Muscle of back (tissue), 13 donors: ENCODE measurements at places on chromosomes 3 and 15. TPM values are rescaled to one million over a fixed set of nuclear protein-coding genes. Genes with fewer than 3 reads are reported as not detected.

GRCh38 chr3:137764001-137764433 is at the start of gene SOX14:
Gene SOX14 (plus strand): TSS chr3:137764315. CDS start chr3:137764785, 470 bp downstream.
- DNase-seq: no peak

Gene ZNF148
- 19.7 TPM for polyA plus RNA-seq

DNA sequence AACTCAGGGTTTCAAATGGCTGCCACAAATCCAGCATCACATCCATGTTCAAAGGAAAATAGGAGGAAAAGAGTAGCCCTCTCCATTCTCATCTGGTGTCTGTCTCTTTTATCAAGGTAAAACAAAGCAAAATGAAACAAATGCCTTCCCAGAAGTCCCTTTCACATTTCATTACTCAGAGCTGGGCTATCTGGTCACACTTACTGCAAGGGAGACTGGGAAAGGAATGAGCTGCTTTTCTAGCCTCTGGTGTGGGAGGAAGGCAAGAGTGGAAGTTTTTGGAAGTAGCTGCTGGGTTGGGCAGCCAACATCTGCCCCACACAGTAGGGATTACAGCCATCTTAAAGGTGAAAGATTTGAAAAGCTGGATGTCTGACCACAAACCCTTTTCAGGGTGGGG is 51.8 kb downstream of the KLF15 start:
- DNase-seq: no peak

- peak; percentile 58 for DNase-seq
Observed at GRCh38 chr15:38176155-38176554, 76.5 kb upstream of the SPRED1 start.

GRCh38 chr3:197793247-197793646 is 2.2 kb downstream of the LRCH3 start:
- no peak for DNase-seq

- no peak for DNase-seq
Observed at GRCh38 chr3:114519415-114519814, 225.6 kb downstream of the TIGIT start.

Gene HDAC11
- polyA plus RNA-seq: 14.1 TPM

Gene CPA3
- polyA plus RNA-seq: 2.5 TPM

DNA sequence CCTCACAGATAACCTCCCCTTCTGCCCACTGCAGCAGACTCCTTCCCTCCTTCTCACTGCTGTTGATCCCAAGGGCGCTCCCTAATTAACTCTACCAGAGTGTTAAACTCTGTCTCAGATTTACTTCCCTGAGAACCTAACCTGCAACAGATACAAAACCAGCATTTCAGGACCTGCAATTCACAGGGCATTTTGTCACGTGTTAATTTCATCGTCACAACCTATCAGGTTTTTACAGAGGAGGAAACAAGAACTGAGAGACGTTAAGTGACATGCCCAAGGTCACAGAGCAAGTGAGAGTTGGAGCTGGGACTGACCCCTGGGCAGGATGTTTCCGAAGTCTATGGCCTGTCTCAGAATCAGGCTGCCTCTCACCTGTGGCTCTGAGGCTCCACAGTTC is 223.9 kb downstream of the UACA start:
- no peak for DNase-seq

Gene ARPP19
- 78.2 TPM for polyA plus RNA-seq

Gene ATP8B4
- polyA plus RNA-seq: 4.0 TPM

Gene INKA1
- polyA plus RNA-seq: 7.6 TPM

GRCh38 chr15:60798821-60799220 is 319.9 kb upstream of the ICE2 start:
- DNase-seq: peak; percentile 23

DNA sequence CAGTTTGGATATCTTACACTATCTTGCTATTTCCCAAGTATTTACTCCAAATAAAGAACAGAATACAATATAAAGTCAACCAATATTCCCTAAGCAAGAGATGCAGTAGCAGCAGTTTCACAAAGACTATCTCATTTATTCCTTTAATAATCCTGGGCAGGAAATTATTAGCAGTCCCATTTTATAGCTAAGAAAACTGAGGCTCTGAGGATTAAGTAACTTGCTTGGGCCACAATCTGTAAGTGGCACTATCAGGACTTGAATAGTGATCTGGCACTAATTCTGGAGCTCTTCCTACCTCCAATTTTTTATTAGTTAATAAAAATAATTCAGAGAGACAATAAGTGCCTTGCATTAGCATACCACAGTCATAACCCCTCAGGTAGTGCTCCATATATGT is 611.7 kb downstream of the MCTP2 start:
- DNase-seq: no peak

DNA sequence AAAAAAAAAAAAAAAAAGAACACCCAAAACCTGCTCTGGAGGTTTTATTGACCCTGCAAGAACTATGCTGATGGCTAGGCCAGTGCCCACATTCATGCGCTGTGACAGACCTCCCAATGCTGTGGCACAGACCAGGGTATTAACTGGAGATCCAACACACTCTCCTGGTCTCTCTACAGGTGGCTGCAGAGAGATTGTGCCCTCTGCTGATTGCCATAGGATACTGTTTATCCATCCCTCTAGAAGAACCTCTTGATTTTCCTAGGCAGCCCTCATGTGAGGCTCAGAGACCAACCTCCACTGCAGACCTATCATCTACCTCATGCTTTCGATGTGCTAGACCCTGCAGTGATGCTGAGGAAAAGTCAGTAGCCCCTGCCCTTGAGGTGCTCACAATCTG is 125.5 kb upstream of the TRIM42 start:
- DNase-seq: no peak

DNA sequence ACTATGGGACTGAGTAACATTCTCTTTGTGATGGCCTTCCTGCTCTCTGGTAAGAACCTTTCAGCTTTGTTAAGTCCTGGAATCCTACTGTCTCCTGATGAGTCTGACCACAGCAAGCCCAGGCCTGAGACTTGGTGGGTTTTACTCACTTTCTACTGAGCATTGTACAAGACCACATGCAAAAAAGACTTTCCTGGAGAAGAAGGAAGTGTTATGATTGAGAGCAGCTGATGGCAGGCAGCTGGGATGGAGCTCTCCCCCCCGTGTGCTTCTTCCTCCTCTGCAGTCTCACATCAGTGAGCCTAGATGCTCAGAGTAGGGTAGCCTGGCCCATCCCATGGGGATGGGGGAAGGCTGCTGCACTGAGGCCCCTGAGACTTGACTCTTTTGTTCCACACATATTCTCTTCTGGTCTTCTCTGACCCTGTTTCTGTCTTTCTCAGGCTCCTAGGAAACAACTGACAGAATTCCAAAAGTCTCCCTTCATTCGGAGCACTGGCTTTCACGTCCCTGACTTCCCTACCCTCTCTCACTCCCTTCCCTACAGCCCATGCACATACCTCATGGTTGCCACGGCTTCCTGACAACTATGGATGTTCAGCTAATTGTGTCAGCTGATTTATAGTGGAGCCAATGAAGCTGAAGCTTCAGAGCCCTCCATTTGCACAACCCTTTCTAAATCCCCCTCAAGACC is 36.6 kb downstream of the CD86 start:
- no peak for DNase-seq

DNA sequence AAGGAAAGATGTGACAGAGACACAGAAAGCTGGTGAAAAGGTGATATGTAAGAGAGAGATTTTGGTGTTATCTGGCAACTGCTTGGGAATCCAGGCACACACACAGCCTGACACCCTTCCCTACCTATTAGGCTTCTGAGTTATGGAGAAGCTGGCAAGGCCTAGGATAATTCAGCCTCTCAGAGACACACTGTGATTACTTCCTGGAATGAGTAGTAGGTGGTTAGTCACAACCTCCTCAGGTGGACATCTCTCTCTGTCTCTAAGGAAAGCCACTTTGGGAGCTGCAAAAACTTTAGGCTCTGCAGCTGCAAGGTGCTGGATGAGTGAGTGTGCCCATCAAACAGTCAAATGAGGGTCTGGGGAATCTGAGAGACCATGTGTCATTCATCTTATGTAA is 201.9 kb downstream of the PDCD6IP start:
- DNase-seq: no peak

DNA sequence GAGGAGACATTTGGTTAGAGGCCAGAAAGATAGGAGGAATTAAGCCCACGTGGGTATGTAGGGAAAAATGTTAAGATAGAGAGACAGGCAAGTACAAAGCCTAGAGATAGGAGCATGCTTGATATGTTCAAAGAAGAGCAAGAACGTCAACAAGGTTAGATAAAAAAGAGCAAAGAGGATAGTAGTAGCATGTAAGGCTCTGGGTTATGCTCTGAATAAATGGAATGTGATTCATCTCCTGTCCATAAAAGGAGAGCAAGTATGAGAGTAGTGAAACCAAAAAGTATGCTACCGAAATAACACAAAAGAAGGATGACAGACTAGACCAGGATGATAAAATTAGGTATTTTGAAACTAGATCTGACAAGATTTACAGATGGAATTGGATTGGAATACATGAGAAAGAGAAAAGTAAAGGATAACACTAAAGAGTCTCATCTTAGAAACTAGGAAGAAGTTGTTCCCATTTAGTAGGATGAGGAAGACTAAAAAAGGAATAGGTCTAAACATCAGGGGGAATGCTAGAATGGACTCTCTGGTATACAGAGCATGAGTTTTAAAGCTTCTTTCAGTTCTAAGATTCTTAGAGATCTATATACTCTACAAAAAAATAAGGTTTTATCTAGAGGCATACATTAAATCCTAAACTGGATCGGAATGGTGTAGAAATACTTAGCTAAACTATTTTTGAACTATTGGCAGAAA is 59.1 kb downstream of the TRPM7 start:
- no peak for DNase-seq

GRCh38 chr3:135368316-135368715 is 573.3 kb downstream of the EPHB1 start:
- no peak for DNase-seq

Gene CCDC54
- 1.7 TPM for polyA plus RNA-seq

DNA sequence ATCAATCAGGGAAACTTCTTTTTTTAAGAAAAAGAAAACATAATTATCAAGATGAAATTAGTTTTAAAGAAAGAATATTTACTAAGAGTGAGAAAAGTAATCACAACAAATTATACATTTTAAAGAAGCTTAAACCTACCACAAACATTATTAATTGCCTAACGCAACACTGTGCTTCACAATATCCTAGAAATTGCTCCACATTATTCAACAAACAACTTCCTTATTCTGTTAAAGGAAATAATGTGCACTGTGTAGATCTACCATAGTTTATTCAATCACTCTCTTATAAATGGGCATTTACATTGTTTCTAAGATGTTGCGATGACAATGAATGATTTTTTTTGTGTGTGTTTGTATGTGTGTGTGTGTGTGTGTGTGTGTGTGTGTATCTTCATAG is 525.9 kb upstream of the KCNMB2 start:
- DNase-seq: no peak

DNA sequence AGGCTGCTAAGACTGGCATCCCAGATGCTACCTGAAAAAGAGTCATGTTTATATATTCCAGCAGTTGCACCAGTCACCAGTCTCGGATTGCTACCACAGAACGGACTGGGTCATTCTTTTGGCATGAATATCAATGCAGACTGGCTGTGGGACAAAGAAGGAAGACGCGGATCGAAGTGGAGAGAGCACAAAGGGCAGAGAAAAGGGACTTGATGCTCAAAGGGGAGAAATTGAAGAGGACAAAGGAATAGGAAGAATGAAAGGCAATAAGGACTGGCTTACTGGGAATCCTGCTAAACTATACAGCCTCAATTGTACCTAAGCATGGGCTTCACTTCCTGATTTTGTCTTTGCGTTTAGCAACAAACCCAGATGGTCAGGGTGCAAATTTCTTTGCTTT is 15.3 kb upstream of the DIS3L start:
- DNase-seq: no peak

- DNase-seq: no peak
Observed at GRCh38 chr3:12759693-12760565, 870 bp upstream of the TMEM40 start.

DNA sequence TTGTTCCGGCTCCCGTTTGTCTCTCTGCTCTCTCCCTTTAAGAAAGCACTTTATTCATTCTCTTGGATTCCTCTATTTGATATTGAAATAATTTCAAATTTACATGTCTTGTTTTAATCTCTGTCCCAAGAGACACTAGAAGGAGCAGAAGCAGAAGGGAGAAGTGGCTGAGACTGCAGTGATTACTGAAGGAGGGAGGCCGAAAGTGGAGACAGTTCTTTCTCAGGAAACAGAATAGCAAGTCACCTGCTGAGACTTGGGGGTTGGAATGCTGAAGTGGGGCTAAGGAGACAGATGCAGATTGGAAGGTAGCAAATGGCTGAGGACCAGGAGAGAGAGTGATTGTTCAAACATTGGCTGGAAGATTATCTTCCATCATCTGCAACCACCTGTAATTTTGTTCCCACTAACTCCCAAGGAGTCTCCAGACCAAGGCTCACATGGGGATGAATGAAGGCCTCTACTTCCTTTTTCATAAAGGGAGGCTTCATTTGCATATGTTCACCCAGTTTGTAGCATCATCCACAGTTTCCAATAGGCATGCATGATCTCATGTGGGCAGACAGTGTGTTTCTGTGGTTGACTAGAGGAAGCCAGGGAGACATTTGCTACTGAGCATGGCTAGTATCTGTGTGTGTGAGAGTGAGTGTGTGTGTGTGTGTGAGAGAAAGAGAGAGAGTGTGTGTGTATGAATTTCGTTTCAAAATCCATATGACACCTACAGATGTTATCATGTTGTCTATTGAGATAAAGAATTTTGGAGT is 24.0 kb downstream of the LTF start:
- no peak for DNase-seq

DNA sequence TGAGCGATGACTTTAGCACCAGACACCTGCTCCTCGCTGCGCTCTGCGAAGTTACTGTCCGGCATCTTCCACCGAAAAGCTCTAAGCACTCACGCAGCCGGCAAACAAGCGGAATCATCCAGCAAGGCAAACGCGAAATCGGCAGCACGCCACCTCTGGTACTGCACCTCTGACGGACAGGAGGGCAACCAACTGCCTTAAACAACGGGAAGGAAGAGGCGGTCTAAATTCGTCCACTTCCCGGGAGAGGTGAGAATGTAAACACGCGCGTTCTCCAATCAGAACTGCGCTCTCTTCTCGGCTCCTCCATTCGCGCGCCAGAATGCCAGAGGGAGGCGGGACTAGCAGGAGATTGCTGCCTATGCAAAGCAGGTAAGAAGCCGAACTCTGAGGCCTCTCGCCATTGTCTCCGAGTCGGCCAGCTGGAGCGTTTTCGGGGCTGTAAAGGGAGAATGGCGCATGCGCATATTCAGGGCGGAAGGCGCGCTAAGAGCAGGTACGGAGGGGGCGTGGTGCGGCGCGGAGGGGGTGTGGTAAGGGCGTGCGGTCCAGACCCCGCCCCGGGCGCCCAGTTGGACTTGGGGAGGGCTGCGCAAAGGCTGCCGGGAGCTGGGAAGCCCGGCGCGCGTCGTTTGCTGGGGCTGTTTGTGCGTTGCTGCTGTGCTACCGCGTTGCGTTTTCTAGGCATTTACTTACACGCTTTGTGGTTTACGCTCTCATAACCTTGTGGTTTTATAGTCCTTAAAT is at the start of the genes BTD and HACL1:
Gene BTD (plus strand): TSS at position 347 of the 747 bp plus-strand sequence. CDS start 33,695 bp downstream, outside the sequence.
Gene HACL1 (minus strand): TSS at position 171 of the 747 bp plus-strand sequence. CDS start 106 bp downstream, at position 65.
- peak; percentile 100 for DNase-seq

Gene PLA2G4D
- polyA plus RNA-seq: 0.09 TPM

DNA sequence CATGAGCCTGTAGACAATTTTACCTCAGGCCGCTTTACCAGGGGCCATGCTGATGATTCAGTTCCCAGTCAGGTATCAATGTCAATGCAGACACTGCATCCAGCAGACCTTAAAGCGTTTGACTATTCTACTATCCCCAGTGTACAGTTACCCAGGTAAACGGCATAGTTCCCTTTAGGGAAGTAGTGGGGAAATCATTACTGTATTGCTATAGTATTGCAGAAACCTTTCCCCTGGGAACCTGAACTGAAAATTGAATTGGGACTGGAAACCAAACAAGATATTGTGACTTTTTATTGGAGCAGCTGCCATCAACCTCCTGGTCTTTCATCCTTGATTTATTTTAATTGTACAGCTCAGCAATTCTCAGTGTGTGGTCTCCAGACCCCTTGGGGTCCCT is 6.6 kb upstream of the INAFM2 start:
- DNase-seq: no peak

GRCh38 chr15:48962662-48963523 is 826 bp downstream of the SHC4 start:
- DNase-seq: no peak
